ENCODE measurements at places on chromosomes 6 and 20.

DNA sequence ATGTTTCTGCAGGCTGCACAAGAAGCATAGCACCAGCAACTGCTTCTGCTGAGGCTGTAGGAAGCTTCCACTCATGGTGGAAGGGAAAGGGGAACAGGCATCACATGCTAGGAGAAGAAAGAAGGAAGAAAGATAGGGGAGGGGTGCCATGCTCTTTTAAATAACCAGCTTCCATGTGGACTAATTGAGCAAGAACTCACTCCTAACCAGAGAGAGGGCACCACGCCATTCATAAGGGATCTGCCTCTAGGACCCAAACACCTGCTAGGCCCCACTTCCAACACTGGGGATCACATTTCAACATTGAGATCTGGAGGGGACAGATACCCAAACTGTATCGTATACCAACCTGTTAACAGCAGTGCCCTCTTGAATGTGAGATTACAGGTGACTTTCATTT is 46.9 kb upstream of the ARMC2 start:
- DNase-seq: no peak

DNA sequence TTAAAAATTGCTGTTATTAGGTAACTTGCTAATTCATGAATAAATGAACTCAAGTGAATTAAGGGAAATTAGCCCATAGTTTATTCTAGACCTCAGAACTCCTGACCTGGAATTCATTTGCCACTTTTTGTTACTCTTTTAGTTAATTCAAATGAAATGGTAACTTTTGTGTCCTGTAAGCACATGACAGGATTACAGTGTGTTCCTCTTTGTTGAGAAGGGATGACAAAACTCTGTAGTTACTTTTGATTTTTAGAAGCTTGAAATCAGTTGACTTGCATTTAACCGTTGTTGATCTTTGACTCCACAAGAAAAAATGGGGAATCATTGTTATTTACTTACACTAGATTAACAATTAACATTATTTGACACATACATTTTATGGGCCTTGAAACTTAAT is 6.2 kb downstream of the SLC9A8 start:
- no peak for DNase-seq

GRCh38 chr20:62553838-62554161 is 78.0 kb upstream of the GATA5 start:
- DNase-seq: no peak

DNA sequence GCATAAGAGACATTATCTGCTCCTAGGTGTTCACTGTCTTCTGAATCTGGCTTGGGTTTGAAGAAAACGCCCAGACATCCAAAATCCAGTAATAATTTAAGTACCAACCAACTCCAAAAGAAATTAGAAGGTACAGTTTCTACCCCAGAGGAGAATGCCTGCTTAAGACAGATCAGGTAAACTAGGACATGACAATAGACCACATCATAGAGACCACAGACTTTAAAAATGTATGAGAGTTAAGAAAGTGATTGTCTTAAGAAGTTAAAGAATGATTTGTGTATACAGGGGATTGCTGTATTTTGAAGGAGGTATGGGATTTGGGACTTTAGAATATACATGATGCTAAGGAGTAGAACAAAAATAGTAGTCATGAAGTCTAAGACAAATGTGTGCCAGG is 120.8 kb upstream of the EDN1 start:
- no peak for DNase-seq

DNA sequence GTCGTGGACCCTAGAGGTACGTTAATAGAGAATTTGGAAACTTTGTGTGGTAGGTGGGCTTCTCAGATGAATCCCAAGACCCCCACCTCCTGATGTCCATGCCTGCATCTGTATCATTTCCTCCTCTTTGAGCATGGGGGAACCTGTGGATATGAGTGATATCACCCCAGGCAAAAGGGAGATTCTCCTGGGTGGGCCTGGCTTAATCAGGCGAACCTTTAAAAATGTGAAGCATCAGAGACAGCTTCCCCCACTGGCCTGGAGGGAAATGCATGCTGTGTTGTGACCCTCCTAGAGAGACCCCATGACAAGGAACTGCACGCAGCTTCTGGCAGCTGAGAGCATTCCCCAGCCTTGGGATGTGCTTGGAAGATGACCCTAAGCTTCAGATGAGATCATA is 180.9 kb downstream of the MBOAT1 start:
- DNase-seq: no peak

DNA sequence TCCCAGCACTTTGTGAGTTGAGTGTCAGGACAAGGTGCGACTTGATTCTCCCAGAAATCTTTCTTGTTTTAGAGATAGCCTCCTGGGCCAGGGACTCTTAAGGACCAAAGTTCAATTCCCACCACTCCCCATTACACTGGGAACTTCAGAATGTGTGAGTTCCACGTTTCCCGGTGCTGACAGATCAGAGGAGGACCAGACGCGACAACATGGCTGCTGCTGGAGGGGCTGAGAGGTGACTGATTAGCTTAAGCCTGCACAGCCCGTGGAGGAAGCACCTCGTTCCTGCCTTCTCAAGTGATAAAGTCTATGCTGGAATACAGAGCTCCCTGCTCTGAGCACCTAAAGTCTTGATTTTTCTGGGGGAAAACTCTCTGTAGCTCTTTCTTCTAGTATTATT is 175.2 kb upstream of the FERMT1 start:
- no peak for DNase-seq

- no peak for DNase-seq
Measured at GRCh38 chr6:104281370-104281769, 578.3 kb downstream of the HACE1 start.

- no peak for DNase-seq
Measured at GRCh38 chr6:149264629-149265028, 52.9 kb upstream of the TAB2 start.

DNA sequence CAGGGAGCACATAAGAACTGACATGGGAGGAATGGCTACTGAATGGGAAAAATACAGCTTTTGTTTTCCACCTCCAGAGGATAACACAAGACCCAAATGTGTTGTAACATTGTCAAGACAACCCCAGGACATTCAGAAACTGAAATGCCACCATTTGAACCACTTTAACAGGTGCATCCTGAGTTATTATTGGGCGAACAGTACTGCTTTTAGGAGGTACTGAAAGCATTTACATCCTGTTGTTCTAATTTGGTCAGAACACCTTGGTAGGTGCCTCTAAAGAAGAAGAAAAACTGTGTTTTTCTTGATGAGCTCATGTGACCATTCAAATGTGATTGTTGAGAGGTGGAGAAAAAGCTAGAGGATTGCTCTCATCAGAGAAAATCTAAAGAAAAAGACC is 6.4 kb upstream of the TXNDC5 start:
- no peak for DNase-seq

DNA sequence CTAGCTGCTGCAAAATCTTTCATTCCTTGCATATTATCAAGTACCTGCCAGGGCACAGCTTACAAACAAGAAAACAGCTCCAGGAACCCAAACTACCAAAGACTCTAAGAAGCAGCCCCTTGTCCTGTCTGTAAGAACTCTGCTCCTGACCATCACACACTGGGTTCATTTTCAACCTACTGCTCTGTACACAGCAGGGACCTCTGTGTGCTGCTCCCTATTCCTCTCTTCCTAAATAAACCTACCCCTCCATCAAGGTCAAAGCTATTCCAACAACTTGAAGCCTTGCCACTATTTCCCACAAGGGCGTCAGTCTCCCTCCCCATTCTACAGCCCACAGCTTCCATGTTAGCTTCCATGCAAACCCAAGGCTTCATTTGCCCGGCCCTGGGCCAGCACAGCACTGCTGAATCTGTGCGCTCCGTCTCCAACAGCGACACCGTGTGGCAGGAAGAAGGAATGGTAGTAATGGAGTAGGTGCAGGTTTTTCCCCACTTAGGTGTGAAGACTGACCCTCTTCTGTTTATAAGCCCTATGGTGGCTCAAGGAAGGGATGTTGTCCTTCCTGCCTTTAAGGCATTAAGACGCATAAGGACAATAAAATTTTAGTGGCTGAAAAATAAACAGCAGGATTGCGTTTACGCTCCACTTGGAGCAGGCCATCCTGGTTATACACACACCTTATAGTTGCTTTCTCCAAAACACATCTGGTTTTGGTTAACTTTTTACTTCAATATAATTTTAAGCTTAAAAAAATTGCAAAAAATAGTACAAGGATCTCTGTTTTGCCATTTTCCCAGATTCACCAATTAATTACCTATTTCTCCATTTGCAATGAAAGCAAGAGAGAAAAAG is 115.2 kb upstream of the NXT1 start:
- no peak for DNase-seq

DNA sequence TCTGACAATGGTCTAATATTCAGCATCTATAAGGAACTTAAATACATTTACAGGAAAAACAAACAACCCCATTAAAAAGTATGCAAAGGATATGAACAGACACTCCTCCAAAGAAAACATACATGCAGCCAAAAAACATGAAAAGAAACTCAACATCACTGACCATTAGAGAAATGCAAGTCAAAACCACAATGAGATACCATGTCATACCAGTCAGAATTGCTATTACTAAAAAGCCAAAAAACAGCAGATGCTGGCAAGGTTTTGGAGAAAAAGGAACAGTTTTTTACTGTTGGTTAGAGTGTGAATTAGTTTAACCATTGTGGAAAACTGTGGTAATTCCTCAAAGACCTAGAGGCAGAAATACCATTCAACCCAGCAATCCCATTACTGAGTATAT is 339.0 kb upstream of the ADGRB3 start:
- DNase-seq: no peak

DNA sequence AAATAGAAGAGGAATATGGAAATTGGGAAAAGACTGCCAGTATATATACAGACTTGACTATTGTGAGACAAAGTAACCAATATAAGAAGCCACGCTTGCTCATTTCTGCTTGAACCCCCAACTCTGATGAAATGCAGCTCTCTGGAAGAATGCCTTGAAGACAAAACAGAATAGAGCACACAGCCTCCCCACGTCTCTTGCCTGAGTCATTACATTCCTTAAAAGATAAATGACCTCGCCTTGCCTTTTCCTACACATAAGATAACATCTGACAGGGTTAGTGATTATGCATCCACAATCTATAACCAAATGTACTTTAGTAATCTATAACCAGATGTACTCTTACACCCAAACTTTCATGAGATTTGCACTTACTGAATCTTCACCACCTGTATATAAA is 141.1 kb upstream of the EEF1E1 start:
- no peak for DNase-seq

DNA sequence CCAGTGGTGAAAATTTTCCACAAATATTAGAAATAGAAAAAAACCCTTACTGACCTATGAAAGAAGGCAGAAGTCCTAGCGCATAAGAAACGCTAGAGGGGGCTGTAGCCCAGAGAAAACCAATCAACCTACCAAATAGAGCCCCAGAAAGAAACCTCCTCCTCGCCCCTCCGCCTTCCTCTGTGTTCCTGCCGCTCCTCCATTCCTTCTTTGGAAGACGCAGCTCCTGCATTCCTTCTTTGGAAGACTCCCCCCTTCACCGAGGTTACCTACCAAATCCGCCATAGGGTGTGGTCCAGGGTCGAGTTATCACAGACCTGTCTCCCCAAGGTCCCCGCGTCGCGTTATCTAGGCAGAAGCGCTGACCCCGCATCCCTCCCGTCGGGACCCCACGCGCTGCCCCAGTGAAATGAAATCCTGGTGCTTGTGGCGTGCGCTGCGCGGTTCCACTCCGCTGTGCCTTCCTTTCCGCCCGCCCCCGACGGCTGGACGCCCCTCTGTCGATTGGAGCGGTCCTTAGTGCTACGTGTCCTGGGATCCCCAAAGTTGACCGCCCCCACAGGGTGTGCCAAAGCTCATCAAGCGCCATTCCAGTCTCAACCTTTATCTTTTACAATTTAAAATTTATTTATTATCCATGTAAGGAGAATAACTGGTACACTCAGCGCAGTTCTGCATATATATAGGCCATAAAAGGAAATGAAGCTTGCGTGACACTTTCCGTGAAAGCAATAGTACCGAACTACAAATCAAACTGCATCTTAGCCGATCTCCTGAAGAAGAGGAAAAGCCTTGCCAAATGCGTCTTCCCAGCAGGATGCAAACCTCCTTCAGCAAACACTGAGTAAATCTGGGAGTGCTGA is 13.0 kb downstream of the RPP21 start:
- DNase-seq: no peak

- no peak for DNase-seq
Measured at GRCh38 chr6:27867945-27868300, 44.3 kb downstream of the OR2B2 start.

DNA sequence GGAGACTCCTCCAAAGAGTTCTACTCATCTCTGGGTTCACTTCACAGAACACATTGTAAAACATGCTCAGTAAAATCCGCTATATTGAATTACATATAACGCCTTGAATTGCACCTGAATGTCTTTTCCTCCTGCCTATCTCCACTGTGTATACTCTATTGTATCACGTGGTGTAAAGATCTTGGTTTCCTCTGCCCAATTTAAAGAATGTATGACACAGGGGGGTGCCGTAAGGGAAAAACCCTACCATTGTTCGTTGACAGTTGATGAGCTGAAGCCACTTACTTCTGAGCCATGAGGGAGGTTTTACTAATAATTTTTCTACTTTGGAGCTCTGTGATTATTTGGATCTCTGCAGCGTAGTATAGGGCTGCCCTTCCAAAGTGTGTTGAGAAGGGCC is 6.0 kb downstream of the ASF1A start:
- no peak for DNase-seq

DNA sequence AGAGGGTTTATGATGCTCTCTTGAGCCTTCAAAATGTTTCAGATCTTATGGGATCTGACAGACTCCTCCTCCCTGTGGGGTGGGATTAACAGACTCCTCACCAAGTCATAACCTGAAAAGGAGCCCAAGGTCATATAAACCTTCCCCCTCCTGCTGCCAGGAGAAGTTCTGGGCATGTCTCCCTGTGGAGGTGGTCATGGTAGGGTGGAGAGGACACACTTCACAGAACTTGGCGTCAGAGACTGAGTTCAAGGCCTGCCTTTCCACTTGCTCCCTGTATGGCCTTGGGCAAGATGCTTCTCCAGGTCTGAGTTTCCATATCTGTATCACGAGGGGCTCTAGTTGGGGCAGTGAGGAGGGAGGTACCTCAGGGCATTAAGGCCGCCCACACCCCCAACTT is 32.4 kb upstream of the AAR2 start:
- no peak for DNase-seq

DNA sequence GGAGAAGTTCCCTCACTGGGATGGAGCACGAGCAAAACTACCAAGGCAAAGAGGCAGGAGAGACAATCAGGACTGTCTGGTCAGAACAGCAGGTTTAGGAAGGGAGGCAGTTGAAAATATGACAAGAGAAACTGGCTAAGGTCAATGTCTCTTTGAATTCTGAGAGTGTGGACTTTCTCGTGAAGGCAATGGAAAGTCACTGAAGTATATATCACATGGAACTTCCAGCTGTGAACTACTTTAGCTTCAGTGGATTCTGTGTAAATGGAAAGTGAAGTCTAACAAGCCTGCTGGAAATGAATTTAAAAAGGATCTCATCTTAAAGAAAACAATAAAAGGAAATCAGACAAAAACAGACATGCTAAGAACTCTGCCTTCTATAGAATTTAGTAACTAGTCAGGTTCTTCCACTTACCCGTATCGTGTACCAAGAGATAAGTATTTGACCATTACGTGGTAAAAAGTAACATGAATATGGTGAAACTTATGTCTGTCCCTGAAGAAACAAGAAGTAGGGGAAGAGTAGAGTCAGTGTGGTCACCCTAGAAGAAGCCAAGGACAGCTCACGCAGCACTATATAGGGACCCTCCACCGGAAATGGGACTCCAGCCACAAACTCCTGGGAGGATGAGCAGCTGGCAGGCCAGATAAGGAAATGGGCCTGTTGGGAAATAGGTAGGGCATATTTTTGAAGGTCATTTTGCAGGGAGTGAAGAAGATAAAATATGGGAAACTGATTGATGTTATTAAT is 123.4 kb downstream of the MAP7 start:
- no peak for DNase-seq

Measured in stimulated activated CD8-positive, alpha-beta memory T cell treated with anti-CD3 and anti-CD28 coated beads, Interleukin-4, amount 100 ng/mL, for 24 hours (primary cell).